Stimulated activated CD8-positive, alpha-beta memory T cell treated with anti-CD3 and anti-CD28 coated beads, Interleukin-12 subunit alpha, Interleukin-12 subunit beta, amount 100 ng/mL, for 4 hours (primary cell): ENCODE measurements at places on chromosomes 1 and 21.
A peak's percentile ranks its signal among the peaks of the same experiment; 100 is the strongest.

GRCh38 chr1:110060034-110060661, 10.3 kb downstream of the ALX3 start:
- DNase-seq, result peak; percentile 34

DNA sequence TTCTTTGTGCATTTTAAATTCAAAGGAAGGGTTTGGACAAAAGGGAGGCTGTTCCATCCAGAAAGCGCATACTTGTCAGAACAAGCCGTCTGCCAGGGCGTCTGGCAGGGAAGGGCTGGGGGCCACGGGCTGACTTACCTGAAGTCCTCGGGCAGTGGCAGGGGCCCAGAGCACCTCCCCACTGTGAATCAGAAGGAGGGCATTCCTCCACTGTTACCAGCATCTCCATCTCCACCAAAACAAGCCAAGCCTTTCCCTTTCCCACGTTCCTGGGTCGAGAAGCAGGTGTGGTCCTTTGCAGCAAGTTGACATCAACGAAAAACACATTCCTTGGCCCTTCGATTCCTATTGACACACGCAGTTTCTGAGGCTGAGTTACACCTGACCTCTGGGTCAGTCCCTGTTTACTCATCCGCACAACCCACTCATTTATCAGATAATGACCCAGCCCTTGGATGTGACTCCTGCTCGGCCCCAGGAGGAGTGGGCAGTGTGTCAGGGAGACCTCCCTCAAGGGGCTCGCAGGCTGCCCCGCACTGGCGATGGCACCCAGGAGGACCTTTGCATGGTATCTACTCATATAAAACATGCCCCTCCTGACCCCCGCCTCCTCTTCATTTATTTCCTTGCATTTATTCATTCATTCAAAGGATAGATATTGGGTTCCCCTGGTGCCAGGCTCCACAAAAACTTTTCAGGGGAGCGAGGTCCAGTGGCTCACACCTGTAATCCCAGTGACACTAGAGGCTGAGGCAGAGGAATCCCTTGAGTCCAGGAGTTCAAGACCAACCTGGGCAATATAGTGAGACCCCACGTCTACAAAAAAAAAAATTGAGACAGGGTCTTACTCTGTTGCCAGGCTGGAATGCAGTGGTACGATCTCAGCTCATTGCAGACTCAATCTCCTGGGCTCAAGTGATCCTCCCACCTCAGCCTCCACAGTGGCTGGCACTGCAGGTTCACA, 60.2 kb downstream of the TOMM20 start:
- DNase-seq, result no peak

DNA sequence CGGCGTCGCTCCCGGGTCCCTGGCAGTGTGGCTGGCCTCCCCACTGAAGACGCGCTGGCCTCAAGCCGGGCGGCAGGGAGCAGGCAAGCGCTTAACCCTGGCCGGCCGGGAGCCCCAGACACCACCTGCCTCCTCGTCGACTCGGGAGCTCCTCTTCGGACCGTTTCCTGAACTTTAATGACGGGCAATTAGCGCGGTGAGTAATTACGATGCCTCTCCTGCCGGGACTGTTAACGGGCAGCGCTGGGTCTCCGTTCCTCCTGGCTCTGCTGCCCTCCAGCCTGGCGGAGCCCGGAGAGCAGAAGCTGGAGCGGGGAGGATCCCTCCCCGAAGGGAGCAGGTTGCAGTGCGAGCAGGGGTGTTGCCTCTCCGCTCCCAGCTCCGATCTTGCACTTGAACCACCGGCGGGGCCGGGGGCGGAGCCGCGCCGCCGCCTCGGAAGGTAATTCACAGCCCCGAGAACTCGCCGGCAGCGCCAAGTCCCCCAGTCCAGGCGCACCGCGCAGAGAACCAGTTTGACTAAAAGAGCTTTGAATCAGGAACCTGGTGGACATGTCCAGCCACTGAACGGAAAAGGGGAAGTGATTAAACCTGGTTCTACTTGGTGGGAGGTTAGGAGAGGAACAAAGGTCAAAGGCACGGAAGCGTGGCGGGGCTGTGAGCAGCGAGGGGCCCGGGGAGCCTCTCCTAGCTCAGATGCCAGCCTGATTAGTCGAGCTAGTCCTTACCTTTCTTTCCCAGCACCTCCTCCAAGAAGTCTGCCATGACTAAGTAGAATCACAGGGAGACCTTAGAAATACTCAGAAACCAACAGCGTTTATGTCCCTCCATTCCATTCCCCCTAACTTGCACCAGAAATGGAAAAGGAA, 18.3 kb upstream of the PLEKHA6 start:
- peak; percentile 24 for DNase-seq

GRCh38 chr1:74464037-74464436, 48.4 kb downstream of the LRRC53 start:
- no peak for DNase-seq

- DNase-seq, result no peak
Measured at GRCh38 chr1:58836408-58836807, 52.6 kb upstream of the JUN start.

GRCh38 chr1:18796950-18797349, 62.5 kb downstream of the TAS1R2 start:
- DNase-seq, result no peak

- DNase-seq, result no peak
Measured at GRCh38 chr1:109931189-109931731, 20.6 kb downstream of the CSF1 start.

DNA sequence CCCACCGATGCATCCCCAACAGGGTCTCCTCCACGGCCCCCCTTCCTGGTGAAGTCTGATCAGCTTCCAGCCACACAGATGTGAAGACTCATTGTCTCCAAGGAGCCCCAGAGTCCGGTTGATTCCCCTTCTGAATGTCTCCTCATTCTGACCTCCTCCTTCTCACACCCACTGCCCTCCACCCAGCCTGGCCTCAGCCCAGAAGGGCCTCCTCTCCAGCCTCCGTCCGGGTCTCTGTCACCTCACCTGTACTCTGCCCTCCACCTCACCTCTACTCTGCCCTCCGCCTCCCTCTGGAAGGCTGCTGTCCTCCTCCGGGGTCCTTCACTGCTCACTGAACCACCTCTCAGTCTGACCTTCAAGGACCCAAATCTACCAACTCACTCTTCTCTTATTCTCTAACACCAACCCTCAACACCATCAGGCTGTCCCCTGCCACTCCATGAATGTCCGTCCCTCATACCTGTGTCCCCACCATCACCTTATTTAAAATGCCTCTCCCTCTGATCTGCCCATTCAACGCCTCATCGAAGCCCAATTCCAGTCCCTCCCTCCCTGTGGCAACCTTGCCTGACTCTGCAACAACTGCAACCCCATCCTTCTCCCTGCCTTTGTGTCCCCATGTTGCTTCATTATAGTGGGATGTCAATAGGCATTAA, 201.2 kb downstream of the TOMM20 start:
- no peak for DNase-seq

- DNase-seq, result no peak
Measured at GRCh38 chr21:39269620-39270019, 43.8 kb downstream of the BRWD1 start.

DNA sequence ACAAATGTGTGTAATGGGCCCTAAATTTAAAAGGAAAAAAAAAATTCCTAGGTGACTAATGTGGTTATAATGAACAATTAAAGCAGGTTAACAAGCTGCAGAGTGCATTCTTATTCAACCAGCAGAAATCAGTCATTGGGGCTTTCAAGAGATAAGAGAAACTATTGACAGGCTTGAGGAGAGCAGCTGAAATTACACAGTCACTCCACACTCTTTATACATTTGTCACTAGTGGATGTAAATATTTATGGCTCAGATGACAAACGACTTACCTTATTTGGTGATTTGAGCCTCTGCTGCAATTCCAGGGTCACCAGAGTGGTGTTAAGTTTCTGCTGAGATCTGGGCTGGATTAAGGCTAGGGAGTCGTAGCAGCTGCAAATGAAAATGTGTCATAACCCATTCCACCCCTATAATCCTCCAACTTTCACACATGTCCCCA, 896.3 kb downstream of the TTLL7 start:
- no peak for DNase-seq

DNA sequence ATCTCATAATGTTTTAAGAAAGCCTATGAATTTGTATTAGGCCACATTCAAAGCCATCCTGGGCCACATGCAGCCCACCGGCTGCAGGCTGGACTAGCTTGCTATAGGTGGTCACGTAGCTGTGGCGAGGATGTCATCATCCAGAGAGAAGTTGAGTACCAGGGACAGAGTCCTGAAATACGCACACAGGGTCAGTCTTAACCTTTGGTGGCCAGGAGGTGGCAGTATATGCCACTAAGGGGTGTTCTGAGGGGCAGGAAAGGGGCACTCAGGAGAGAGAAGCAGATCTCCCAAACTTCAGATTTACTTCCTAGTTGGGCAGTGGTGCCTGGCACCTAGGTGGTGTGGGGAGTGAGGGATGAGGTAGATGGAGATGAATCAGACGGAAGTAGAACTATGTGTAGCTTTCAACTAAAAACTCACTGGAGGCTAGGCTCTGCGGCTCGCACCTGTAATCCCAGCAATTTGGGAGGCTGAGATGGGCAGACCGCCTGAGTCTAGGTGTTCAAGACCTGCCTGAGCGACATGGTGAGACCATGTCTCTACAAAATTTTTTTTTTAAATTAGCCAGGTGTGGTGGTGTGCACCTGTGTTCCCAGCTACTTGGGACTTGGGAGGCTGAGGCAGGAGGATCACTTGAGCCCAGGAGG, 16.3 kb upstream of the CDK18 start:
- no peak for DNase-seq

DNA sequence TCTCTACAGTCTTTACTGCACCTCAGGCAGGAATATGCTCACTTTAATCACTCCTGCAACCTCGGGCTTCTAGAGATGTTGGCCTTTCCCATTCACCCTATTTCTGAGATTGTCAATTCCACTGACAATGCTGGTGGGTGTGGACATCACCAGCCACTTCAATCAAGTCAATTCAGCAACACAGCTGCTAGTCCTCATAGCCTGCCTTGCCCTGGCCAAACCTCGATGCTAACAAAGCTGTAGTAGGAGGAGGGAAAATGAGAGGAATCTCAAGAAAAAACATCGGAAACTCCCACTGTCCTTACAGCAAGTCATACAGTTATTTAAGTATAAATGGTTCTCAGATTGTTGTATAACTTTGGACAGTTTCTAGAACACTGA, 155.0 kb downstream of the KCNH1 start:
- DNase-seq, result no peak

DNA sequence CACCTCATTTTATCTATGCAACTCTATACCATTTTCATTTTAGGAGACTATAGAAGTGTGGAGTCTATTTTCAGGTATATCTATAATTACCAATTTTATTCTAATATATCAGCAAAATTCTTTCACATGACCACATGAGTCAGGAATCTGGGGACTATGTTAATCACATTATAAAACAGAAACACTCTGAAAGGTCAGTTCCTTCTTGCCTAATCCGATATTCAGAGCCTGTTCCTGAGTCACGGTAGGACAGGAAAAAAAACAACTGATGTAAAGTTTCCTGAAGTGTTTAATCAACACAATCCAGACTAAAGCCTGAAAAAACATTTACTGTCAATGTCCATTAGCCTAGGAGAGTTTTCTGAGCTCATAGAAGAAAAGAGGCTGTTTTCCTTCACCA, 1902.3 kb downstream of the NCAM2 start:
- DNase-seq, result no peak

DNA sequence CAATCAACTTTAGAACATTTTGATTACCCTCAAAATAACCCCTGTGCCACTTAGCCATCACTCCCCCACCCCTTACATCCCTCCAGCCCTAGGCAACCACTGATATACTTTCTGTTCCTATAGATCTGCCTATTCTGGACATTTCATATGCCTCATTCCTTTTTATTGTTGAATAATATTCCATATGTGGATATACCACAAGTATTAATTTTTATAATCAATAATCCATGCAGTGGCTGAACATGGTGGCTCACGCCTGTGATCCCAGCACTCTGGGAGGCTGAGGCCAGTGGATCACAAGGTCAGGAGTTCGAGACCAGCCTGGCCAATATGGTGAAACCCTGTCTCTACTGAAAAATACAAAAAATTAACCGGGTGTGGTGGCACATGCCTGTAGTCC, 20.1 kb upstream of the MED18 start:
- DNase-seq, result no peak
